ENCODE measurements at places on chromosomes 2 and 18. TPM values are rescaled to one million over a fixed set of nuclear protein-coding genes. Genes with fewer than 3 reads are reported as not detected.

DOK6 gene
- polyA plus RNA-seq, result 0.33 TPM

DNA sequence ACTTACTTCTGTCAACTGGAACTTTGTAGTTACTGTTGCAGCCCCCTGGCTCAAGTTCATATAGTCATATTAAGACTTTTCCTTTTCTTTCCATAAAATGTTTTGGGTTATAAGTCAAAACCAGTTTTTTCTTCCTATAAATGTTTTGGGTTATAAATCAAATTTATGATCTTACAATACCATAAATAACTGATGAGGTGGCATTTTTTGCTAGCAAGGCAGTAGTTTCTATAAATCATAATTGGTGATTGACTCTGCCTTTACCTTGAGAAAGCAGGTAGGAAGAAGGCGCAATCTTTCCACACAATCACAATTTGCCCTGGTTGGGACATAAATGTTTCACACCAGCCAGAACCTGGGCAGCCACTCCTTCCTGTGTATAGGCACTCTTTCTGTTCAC lies 5.1 kb upstream of the DYTN start:
- no peak overlapping the region for H3K4me3 ChIP-seq
- no peaks in the 10 kb centered on the region for H3K36me3 ChIP-seq
- H3K27me3 ChIP-seq, result no peaks in the 10 kb centered on the region
- no peak overlapping the region for H3K27ac ChIP-seq

GRCh38 chr18:68494802-68495581 lies 219.9 kb downstream of the TMX3 start:
- H3K27ac ChIP-seq, result no peak overlapping the region
- DNase-seq, result no peak
- H3K36me3 ChIP-seq, result no peaks in the 10 kb centered on the region
- H3K4me1 ChIP-seq, result no peaks in the 10 kb centered on the region
- no peaks in the 10 kb centered on the region for H3K27me3 ChIP-seq
- no peak overlapping the region for H3K4me3 ChIP-seq

DNA sequence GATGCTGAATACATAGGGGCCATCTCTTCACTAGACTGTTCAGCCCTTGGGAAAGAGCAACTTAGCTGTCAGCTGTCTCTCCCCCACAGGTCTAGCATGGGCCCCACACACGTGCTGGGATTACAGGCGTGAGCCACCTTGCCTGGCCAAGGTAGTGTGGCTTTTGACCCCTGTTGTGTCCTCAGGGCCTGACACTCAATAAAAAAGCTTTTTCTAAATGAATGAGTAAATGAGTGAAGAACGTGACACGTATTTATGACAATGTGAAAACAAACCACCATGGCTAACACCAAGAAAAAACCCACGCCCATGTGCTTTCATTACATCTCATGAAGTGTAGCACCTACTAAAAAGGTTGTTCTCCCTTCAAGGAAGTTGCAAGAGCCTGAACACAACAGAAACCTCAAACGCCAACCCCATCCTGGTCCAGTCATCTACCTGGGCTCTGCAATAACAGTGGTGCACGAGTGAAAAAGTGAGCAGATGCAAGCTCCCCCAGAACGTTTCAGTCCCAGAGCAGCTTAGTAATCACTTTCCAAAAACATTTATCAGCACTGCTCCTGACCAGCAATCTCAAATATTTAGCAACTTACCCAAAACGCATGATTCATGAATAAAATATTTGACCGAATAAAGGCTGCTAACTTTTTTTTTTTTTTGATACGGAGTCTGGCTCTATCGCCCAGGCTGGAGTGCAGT lies 3.4 kb downstream of the WDFY1 start:
- no peak for DNase-seq
- H3K27me3 ChIP-seq, result no peaks in the 10 kb centered on the region
- H3K36me3 ChIP-seq, result no peaks in the 10 kb centered on the region
- no peak overlapping the region for H3K27ac ChIP-seq
- H3K4me1 ChIP-seq, result peaks cover 2% of the 10 kb centered on the region

ALPP gene
- 0.20 TPM for polyA plus RNA-seq

PROKR1 gene
- 1.3 TPM for polyA plus RNA-seq

POLE4 gene
- 16.7 TPM for polyA plus RNA-seq
